Left ventricle myocardium superior (tissue), 1 donor: ENCODE measurements at places on chromosomes 16 and 17.

DNA sequence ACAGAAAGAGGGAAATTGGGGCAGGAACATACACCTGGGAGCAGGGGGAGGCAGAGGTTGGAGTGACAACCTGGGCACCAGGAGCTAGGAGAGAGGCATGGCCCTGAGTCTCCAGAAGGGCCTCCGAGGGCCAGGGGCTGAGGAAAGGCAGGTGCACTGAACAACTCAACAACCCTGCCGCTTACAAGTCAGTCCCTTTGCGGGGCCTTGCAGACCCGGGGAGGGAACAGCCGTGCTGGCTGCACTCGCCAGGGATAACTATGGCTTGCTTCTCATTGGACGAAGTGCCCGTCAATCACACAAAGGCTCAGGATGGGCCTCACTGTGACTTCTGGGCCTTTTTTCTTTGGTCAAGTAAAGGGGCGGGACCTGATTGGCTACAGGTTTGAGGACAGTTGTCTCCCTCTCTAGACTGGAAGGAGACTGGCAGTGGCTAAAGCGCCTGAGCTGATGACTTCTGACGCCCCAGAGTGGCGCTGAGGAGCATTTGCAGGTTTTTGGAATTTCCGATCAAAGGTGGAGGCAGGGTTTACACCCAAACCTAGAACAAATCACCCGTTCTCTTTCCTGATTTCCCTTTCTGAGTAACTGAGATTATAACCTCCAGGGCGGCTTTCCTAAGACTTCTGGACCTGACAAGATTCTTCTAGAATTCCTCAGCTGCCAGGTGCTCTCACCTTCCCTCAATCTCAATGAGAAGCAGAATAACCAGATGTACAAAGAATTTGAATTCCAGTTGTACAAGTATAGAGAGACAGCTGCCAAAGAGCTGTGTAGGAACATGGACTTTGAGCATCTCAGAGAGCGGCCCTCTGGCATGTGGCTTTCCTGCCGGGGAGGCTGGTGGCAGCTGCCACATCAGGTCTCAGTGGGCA is 27.6 kb upstream of the ST6GALNAC2 start:
- DNase-seq, result no peak

DNA sequence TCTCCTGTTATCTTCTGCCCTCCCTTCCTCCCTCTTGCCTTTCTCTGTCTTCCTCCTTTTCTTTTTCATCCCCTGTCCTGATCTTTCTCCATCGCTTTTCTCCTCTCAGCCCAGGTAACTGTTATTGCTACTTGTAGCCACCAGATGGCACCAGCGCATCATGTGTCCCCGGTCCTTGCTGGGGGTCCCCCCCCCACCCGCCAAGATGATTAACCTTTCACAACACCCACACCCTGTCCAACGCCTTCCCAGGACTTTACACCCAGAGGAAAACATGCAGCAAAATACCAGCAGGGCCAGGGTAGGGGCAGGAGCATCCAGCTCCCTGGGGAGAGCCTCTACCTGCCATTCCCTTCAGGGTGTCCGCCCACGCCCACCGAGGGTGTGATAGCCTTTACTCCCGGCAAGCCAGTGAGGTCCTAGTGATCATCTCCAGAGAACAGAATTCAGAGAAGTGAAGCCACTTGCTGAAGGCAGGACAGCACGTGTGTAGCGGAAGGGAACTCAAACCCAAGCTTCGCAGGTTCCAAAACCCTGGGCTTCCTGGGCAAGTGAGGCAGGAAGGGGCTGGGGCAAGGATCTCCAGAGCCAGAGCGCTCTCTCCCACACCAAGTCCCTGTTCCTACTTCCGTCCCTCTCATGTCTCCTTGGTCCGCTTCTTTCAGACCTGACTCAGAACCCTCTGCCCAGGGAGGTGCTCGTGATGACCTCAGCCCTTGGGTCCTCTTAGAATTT is 13.4 kb upstream of the TAC4 start:
- DNase-seq, result peak; percentile 49

GRCh38 chr16:50835358-50836060 is 93.6 kb downstream of the CYLD start:
- DNase-seq, result no peak

DNA sequence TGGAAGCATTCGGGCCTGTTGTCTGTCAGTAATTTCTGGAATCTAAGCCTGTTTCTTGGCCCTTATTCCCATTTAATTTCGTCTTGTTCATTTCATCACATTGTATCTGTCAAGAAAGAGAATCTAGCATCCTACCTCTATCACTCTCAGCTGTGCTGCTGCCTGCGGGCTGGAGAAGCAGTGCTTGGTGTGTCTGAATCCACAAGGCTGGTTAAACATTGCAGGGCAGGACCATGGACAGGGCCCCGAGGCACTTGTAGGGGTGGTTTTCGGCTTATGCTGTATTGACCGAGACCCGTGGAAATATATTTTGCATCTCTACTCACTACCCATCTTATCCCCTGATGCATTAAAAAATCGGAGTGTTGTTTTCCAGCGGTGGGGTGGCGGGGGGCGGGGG is 3.1 kb downstream of the RAB11FIP4 start:
- peak; percentile 79 for DNase-seq

DNA sequence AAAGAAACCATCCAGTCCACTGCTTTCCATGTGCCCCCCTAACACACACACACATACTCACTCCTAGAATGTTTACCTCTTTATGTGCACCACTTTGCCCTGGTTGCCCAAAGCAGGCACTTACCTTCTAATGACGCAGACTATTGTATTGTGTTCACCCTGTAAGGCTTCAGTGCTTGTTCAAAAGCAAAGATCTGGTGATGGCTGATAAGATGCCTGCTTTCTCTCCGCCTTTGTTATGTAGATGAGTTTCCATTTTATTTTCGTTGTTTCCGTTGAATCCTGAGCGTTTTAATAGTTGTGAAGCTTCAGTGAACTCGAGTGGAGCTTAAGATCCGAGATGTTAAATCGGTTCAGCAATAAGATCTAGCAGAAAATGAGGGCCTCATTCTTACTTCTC is 452.7 kb downstream of the TMEM114 start:
- DNase-seq, result no peak
